ENCODE measurements at places on chromosomes 11 and 22. TPM values are rescaled to one million over a fixed set of nuclear protein-coding genes. Genes with fewer than 3 reads are reported as not detected.

The CNTN5 gene
- total RNA-seq: not detected

The GAL3ST1 gene
- 0.13 TPM for total RNA-seq

The TTC12 gene
- 27.7 TPM for total RNA-seq

The SPTBN2 gene
- 0.43 TPM for total RNA-seq

The OR2D2 gene
- total RNA-seq: 0.78 TPM

The NOX4 gene
- total RNA-seq: 0.13 TPM

The KRTAP5-7 gene
- 0.13 TPM for total RNA-seq

Data from articular chondrocyte of knee joint (primary cell).